Vagina (tissue), 2 donors: ENCODE measurements at places on chromosomes 16 and 17.

DNA sequence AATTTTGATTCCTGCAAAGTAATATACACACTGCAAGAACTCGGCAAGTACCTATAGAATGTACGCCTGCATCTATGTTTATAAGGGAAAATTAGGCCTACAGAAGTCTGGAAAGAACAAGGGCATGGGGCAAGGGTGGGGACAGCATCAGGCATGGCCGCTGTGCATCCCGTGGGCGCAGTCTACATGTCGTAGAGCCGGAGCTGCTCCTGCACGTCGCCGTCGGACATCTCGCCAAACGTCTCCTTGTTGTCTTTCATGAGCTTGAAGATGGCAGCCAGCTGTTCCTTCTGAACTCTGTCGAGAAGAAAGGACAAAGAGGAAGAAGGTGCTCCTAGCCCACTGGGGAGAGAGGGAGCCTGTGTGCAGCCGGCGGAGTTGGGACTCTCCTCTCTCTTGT is 33.4 kb downstream of the MXRA7 start:
- no peak for DNase-seq

GRCh38 chr16:51157698-51158097 is 6.6 kb upstream of the SALL1 start:
- no peak for DNase-seq

DNA sequence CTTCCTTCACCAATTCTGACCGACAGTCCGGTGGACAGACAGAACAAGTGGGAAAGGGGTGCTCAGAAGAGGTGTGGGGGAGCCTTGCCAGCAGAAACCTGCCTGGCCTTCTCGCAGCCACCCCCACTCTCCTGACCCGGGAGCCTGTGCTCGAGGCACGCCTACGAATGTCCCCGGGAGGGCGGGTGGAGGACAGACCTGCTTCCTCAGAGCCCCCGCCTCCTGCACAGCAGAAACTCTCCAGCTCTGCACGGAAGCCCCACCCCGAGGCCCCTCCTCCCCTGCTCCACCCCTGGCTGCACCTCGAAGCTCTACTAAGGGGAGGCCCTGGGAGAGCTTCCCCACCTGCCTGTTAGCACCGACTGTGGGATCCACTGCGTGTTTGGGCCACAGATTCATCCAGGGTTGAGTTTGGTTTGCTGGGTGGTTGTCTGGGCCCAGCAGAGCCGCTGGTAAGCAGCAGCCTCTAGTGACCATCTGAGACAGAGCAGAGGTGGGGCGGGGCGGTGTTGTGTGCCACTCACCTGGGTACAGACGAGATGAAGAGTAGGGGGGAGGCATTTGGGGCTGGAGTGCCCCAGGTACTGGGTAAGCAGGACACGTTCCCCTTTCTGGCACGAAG is 6.2 kb downstream of the TAF1C start:
- no peak for DNase-seq

DNA sequence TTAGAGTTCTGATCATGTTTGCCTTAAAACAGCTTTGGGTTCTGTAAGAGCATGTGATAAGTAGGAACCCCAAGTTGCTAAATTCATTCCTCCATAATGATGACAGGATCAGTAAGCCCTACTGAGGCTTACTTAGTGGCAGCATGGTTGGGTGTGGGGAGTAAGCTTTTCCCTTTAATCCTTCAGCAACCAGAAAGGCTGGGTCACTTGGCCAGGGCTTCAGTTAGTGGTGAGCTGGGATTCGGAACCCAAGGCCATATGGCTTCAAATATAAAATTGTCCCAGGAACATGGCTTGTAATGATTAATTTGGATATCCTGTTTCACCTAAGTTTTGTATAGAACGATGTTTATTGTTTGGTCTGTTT is 850 bp downstream of the GINS3 start:
- DNase-seq = no peak

- no peak for DNase-seq
These were observed 1.6 kb upstream of the SLC5A10 start for GRCh38 chr17:18950346-18950745.

- no peak for DNase-seq
These were observed 1.0 kb downstream of the TOP2A start for GRCh38 chr17:40416671-40417070.

GRCh38 chr16:29784901-29785500 is 5.5 kb upstream of the KIF22 start:
- DNase-seq = no peak

DNA sequence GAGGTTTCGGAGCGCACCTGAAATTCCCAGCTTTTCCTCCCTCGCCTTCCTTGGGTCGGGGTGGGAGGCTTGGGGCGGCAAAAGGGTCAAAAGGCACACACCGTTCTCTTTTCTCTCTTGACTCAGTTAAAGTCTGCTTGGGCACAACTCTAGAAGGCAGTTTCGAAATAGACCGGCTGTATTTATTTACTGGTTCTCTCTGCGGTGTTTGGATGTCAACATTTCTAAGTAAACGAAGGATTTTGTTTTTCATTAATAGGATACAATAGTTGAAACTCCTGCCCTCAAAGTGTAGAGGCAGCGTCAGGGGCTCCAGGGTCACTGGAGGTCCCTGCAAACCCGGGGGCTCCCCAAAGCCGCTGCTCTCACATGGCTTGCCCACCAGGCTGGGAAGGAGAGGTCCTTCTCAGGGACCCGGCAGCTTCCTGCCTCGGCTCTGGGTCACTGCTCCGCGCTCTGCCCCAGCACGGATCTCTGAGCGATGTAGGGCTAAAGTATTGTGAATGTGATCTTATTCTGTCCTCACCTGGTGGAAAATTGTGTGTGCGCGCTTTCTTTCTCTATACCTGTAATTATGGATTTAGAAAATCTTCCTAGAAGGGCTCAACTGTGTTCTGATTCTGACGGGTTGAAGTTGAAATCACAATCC is 952 bp downstream of the BMERB1 start:
- no peak for DNase-seq

DNA sequence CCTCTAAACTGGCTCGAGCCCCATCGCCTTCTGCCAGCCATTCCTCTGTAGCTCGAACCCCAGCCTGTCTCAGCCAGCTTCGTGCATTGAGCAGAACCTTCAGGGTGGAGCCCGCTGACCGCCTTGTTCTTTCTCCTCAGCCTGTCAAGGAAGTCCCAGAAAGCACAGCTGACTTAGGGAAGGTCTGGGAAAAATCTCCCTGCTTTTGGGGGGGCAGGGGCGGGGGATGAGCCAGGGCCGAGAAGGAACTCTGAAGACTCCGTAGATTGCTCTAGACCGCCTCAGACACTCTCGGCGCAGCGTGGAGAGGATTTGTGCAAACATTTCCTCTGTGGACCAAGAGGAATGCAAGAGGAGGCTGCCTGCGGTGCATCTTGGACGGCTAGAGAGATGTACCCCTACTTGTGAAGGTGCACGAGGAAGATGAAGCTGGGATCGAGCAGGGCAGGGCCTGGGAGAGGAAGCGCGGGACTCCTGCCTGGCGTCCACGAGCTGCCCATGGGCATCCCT is at the start of gene GLP2R:
GLP2R (plus strand) TSS at position 284 of the 510 bp plus-strand sequence; CDS start at position 424, 140 bp downstream.
- no peak for DNase-seq

- no peak for DNase-seq
These were observed 205.1 kb upstream of the MAF start for GRCh38 chr16:79805621-79806020.

DNA sequence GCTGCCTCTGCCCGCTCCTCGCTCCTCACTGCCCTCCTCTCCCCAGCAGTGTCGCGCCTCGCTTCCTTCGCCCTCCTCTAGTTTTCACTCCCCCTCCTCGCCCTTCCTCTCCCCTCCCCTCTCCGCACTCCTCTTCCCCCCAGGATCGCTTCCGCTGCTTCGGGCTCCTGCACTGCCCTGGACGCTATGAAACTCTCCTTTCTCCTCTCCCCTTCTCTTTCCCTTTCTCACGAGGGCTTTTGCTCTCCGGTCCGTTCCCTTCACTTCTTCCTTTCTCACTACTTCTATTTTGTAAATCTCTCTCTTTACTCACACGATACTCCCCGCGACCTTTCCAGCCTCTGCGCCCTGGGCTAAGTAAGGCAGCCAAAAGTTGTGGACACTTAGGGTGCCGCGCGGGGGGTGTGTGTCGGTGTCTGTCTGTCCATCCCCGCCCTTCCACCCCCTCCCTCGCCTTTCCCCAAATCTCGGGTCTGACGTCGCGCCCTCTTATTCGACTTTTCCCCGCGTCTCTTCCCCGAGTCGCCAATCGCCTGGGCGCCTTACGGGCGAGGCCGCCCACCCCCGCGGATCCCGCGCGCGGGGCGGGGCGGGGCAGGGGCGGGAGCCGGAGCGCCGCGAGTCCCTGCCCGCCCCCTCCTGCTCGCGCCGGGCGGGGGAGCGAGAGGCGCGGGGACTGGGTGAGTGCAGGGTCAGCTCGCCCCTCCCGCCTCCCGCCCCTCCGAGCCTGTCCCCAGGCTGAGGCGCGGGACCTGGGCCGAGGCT is at the start of gene IRX3:
IRX3 (minus strand) TSS at position 422 of the 765 bp plus-strand sequence. CDS start 737 bp downstream, outside the sequence.
- DNase-seq = no peak

DNA sequence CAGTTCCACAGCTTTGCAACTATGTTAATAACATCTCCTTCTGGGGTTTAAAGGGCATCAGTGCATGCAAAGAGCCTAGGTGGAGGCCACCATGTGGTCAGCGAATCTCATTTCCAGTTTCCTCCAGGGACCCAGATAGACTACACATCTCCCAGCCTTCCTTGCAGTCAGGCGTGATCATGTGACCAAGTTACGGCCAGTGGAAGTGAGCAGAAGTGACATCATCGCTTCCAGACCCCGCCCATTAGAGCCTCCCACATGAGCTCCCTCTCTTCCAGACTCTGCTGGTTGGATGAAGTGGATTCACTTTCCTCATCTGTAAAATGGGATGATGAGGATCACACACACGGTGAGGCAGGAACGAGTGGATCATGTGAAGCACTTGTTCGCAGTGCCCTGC is 27.4 kb upstream of the KDM8 start:
- no peak for DNase-seq

GRCh38 chr16:79599837-79600637 is 500 bp downstream of the MAF start:
- DNase-seq = no peak

GRCh38 chr17:57946798-57947358 is 8.3 kb downstream of the CUEDC1 start:
- DNase-seq = no peak

GRCh38 chr17:45115871-45116270 is 16.4 kb downstream of the PLCD3 start:
- no peak for DNase-seq

DNA sequence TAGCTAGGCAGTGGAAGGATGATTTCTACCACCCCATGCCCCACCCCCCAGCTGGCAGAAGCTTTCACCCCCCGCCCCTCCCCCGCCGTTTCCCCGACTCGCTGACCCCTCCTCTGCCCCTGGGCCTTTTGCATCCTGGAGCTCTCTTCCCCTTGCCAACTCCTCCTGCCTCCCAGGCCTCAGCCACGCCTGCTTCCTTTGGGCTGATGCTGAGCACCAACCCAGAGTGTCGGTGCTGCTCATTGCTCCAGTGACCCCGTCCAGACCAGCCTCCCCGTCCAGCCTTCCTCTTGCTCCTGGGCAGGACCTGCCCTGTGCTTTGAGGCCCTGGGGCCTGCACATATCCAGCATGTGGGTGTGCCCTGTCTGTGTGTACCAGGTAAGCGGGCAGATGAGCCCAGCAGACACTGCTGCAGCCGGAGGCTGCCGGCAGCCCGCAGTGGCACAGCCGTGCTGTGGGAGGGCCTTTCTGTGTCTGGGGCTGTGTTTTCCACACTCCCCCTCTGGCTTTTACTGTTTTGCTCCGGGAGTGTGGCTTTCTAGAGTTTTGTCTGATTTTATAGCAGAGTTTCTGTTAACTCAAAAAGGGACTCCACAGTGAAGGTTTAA is 72.9 kb downstream of the JPH3 start:
- no peak for DNase-seq

DNA sequence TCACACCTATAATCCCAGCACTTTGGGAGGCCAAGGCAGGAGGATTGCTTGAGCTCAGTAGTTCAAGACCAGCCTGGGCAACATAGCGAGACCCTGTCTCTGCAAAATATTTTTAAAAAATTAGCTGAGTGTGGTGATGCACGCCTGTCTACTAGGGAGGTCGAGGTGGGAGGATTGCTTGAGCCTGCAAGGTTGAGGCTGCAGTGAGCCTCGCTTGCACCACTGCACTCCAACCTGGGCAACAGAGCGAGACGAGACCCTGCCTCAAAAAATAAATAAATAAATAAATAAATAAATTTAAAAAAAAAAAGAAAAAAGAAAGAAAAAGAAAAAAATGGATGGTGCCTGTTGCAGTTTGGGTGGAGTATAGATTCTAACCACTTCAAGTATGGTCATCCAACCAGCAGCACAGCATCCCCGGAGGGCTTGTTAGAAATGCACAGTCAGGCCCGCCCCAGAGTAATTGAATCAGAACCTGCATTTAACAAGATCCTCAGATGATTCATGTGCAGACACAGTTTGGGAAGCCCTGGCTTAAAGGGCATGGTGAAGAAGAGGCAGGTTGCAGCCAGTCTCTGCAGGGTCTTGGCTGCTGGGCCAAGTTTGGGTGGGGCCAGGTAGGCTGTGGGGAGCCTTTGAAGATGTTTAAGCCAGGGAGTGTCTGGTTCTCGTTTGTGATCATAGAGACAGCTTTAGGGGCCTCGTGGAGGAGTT is 40.8 kb downstream of the MRC2 start:
- DNase-seq = no peak

DNA sequence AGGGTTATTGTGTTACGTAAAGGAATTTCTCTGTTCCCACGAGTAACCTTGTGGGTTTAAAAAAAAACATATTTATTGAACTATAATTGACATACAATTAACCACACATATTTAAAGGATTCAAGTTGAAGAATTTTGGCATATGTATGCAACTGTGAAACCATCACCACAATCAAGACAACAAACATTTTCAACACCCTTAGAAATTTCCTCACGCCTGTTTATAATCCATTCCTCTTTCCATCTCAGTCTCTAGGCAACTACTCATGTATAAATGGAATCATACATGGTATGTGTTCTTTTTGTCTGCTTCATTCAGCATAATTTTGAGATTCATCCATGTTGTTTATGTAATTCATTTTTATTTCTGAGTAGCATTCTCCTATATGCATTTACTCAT is 104.0 kb downstream of the MRTFB start:
- no peak for DNase-seq

DNA sequence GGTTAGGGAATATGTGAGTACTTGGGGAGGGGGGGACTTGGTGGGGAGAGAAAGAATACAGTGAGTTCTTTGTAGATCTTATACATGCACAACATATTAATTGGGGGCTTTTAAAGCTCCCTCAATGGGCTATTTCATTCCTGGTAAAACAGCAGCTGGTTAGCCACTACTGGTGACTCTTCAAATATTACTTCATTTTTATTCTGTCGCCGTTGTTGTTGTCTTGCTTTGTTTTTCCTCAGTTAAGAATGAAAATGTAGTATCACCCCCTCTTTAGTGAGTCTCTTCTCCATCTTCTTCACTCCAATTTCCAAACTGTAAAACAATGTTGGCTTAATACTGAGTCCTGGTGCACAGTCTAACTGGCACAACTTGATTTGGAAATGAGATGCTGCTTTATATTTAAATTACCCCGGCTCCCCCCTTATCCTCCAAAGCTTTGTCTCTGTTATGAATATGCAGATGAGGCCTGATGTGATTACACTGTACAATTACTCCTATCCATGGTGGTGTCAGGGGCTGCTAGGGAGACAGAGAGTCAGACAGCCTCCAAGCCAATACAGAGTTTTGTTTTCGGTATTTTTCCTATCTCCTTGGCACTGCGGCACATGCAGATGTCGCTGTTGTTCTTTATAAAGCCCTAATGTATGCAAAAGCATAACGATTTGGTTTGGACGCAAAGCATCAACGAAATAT is 256.9 kb upstream of the PMFBP1 start:
- DNase-seq = no peak

- DNase-seq = no peak
These were observed 8.1 kb downstream of the CNP start for GRCh38 chr17:41974658-41975057.

- DNase-seq = no peak
These were observed 37.6 kb downstream of the ZZEF1 start for GRCh38 chr17:4105232-4105631.
